ENCODE measurements at places on chromosomes 5 and 9.
A peak's percentile ranks its signal among the peaks of the same experiment; 100 is the strongest.

- DNase-seq, result no peak
Measured at GRCh38 chr9:27599102-27599869, 26.0 kb upstream of the C9orf72 start.

DNA sequence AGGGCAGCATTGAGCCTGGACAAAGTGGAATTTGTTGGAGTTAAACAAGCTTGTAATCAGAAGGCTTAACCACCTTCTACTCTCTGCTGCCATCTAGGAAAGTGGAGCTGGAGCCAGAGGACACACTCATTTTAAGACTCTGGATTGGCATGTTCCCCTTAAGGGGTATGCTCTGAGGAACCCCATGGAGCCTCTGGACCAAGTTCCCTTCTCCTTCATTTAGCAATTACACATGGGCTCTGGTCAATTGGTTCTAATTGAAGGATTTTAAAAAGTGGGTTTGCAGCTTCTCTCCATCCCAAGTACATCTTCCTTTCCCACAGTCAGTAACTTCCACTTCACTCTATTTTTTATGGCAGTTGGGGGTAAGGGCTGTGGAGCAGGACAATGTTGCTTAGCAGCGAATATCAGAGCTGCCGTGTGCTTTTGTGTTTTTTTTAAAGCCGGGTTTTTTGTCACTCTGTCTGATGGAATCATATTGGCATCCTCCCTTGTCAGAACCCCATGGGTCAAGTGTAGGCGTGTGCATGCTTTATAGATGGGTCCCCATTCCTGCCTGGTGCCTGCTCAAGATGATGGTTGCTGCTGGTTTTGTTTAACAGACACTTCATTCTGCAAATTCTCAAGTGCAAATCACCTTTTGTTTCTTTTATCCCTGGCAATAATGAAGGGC, 330.7 kb upstream of the ADAMTSL1 start:
- DNase-seq, result no peak

DNA sequence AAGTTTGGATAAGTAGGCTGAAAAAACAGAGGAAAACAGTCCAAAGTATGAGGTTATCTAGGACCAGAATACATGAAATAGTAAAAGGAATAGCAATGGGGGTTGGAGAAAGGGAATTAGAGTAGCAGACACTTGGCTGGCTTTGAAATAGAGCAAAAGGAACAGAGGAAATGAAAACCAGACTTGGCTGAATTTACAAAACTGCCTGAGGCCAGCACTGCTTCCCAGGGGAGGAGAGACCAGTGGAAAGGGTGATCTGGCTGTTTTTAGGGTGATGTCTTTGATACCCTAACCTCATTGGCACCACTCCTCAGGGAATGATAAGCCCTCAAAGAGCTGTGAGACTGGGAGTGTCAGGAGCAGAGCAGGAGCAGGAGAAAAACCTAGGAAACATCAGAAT, 413.4 kb upstream of the SLC30A5 start:
- DNase-seq, result no peak

GRCh38 chr5:78765116-78765515, 116.5 kb upstream of the LHFPL2 start:
- DNase-seq, result no peak

DNA sequence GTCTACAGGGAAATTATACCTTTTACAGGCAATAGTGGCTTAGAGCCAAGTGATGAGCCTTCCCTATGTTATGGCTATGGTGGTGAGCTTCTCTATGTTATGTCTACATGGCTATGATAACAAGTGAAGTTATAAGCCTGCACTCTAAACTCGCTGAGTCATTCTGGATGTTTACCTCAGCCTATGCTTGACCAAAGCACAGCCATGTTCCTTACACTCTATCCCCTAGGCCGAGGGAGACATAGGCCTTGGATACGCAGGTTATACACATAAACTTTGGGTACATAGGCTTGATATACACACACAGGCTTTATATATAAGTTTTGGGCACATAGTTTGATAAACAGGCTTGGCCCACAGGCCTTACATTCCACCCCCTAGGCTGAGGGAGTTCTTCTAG, 13.8 kb downstream of the DMAC1 start:
- DNase-seq, result no peak

- DNase-seq, result no peak
Measured at GRCh38 chr5:166618526-166618925, 1672.9 kb upstream of the WWC1 start.

GRCh38 chr9:14346231-14346791, 32.4 kb upstream of the NFIB start:
- DNase-seq, result no peak

DNA sequence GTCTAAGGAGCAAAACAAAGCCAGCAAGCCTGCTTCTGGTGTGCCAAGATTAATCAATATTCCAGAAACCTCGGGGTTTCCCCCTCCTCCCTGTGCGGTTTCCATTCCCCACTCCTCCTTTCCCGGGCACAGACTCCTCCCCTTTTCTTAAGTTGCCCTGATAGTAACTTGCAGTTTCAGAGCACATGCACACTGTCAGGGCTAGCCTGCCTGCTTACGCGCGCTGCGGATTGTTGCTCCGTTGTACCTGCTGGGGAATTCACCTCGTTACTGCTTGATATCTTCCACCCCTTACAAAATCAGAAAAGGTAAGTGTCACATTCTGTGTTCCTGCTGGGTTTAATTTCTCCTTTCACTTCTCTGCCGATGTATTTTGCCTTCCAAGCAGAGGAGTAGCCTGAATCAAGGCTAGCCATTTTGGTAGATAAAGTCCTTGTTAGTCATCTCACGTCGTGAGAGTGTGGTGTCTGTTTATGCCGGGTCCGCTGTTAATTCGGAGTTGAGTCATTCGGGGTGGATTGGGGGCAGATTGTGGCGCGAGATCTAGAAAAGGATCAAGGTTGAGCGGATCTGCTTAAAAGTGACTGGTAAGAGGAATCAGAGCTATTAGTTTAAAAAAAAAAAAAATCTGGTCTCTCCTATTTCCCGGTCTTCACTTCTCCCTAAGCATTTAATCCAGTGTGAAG, at the start of gene SLC1A3:
TSS of gene SLC1A3 (plus strand) at position 179 of the 686 bp plus-strand sequence. CDS start 1,818 bp downstream, outside the sequence.
- peak; percentile 45 for DNase-seq

DNA sequence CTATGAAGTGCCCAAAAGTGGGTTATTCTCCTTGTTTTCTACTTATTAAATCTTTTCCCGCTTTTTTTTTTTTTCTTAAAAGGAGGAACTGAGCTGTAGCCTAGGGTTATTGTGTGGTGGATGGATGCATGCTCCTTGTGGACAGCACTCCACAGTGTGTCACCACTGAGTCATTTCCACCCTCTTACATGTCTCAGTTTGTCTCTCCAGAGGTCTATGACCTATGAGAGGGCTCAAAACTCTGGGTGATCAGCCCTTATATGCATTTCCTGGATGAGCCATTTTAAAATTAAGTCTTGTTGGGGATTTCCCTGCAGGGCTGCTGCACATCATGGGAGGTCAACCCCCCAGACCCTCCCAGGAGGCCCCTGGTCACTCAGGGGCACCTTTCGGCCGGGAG, 102.2 kb upstream of the MOCS2 start:
- no peak for DNase-seq

GRCh38 chr5:41176952-41177351, 36.4 kb downstream of the C6 start:
- no peak for DNase-seq

DNA sequence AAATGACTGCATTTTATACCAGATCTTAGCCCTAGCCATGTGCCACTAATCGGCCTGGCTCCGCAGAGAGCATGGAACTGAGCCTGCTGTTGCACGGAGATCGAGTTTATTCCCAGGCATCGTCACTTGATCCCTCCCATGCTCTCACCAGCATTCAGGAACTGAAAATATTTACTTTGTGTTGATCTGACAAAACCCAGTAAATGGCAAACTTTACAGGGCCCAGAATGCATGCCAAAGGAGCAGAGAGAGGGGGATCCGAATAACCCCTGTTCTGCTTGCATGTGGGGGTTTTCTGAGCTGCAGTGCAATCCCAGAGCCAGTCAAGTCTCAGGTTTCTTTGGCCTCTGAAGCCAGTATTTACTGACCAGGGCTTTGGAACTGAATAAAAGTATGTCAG, 87.3 kb downstream of the GAS1 start:
- no peak for DNase-seq

DNA sequence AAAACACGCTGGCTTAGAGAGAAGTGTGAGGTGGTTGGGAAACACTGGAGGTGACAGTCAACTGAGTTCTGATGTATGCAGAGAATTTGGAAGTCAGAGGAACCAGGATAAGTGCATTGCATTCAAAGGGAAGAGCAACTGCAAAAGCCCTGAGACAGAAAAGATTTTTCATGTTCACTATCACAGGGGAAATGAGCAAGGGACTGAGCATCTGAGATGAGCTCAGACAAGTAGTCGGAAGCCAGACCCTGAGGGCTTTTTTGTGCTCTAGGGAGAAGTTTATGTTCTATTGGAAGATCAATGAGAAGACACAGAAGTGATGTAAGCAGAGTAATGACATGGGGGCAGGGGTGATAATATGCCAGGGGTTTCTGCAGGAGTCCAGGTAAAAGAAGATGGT, 97.5 kb downstream of the HTR4 start:
- DNase-seq, result no peak

- no peak for DNase-seq
Measured at GRCh38 chr5:126531543-126532120, 63.4 kb downstream of the ALDH7A1 start.

GRCh38 chr9:136244122-136244968, 1.3 kb downstream of the QSOX2 start:
- no peak for DNase-seq

GRCh38 chr5:26660116-26660515, 378.3 kb downstream of the CDH9 start:
- DNase-seq, result no peak

DNA sequence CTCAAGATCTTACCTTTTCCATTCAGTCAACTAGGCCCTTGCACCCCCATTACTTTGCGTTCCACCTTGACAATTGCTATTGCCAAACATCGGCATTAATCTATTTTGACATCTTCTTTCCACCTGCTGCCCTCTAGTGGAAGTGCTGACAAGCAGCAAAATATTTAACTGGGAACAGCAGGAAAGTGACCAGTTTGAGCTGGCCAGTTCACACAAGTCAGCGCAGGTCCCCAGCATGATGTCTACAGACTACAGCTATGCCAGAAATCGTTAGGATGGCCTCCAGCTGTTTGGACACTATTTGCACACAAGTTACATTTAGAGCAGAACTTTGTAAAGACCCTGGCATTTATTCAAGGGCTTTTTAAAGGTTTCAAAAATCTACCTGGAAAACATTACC, 160.1 kb downstream of the GHR start:
- DNase-seq, result no peak

GRCh38 chr9:6418764-6419163, 5.8 kb downstream of the UHRF2 start:
- no peak for DNase-seq
